ENCODE measurements at places on chromosomes 7 and 10.
A peak's percentile ranks its signal among the peaks of the same experiment; 100 is the strongest.

- DNase-seq, result no peak
These were observed 21.6 kb downstream of the NT5C3A start for GRCh38 chr7:33040803-33041516.

GRCh38 chr10:6162589-6163356 is 40.0 kb upstream of the PFKFB3 start:
- no peak for DNase-seq

- peak; percentile 45 for DNase-seq
These were observed 3.8 kb downstream of the RTKN2 start for GRCh38 chr10:62264702-62265436.

DNA sequence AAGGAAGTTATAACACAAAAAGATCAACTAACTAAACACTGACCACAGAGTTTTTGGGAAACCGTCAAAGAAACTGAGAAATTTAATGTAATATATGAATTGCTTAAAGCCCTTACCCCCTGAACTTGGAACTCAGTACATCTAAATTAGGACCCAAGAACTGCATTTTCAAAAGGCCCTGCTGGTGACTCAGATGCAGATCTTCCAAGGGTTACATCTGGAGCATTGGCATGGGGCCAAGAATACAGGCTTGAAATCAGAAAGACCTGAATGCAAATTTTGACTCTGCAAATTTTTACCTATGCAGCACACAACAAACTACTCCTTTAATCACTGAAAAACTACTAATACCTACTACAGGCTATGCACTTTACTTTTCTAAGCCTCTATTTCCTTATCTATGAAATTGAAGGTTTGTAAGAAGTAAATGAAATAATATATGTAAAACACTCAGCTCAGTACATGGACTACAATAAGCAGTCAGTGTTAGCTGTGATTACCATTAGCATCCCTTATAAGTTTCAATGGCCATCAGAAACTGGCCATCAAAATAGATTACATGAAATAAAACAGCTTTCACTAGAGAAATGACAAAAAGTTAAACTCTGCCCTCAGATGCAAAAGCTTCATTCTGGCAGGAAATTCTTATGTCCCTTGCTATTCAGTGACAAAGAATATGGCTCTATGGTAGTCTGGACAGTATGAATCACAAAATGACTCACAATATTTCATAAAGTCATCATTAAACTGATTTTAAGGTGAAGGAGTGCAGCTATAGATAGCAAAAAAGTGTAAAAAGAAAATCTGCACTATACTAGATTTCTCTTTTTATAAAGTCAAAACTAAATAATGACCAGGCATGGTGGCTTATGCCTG is 43.6 kb downstream of the NSUN6 start:
- DNase-seq, result no peak

Measured in ecto neural progenitor cell (in vitro differentiated cells).